ENCODE measurements at places on chromosomes 7 and 10.

DNA sequence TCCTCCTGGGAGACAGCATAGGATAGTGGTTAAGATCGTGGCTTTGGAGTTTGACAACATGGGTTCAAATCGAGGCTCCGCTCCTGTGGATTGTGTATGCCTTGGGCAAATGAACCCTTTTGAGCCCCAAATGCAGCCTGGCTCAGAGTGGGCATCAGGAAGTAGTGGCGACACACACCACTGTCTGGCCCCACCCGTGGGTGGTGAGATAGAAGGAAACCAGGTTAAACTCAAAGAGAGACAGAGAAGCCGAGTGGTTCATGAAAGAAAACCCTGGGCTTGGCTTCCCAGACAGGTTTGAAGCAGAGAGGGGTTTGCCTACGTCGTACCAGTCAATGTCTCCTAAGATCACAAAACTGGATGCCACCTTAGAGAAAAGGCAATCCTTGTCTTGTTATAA lies 57.7 kb downstream of the PRTFDC1 start:
- no peak for DNase-seq

DNA sequence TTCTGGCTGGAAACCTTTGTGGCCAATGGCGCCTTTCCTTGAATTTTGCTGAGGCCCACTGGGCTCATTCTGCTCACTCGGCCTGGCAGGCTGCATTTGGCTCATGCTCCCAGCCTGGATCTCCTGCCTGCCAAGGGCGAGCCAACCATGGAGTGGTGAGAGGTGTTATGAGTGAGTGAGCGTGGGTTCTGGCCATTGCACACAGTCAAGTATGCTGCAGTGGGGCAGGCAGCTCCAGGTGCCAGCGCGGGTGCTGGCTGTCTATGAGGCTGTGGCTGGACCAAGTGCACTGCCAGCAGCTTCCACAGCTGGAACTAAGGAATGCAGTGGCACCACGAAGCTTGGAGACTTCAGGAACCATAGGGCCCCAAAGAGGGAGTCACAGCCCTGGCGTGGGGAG lies 42.2 kb upstream of the TUBB8 start:
- no peak for DNase-seq

GRCh38 chr10:72731916-72732419 lies 40.0 kb downstream of the MCU start:
- no peak for DNase-seq

- no peak for DNase-seq
These were observed 108.1 kb downstream of the GLRX3 start for GRCh38 chr10:130244031-130244927.

DNA sequence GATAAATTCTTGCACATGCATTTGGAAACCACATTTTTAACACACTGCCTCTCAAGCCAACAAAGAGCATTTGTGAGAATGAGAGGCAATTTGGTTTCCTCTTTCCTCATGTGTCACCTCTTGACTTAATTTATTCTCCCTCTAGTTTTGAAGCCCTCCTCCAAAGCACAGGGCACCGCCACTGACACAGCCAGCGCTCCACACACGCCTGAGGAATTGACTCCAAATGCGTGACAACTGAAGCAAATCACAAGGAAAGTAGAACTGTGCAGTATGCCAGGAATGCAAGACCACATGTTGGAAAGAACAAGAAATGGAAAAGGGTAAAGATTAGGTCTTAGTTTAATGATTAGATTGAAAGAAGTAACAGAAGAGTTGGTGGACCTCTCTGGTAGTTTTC lies 173.3 kb downstream of the LSM5 start:
- no peak for DNase-seq

GRCh38 chr7:84117304-84117703 lies 77.3 kb downstream of the SEMA3A start:
- no peak for DNase-seq

- DNase-seq, result no peak
These were observed 34.3 kb downstream of the CDCA7L start for GRCh38 chr7:21911341-21911875.

DNA sequence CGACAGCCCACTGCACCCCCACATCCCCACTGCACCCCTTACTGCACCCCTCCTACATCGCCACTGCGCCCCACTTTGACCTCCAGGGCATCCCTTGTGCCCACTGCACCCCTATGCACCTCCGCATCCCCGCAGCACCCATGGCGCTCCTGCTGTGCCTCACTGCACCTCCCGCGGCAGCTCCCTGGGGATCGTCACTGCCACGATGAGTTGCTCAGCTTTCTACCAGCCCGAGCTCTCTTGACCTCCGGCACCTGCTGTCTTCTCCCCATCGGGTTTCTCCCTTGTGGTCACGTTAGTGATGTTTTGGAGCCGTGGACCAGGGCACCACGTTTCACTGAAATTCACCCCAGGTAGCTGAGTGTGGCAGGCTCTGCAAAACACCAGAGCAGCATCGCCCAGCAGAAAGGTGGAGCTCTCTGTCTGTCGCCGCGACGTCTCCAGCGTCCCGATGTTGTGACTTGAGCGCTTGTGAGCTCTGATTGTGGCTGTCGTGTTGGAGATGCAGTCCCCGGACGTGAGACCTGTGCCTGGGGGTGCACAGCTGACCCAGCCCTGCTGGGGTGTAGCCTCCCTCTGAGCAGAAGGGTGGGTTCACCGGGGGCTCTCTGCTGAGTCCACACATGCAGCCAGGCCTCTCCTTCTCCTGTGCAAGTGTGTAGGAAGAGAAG lies 147.7 kb downstream of the DNAJB6 start:
- no peak for DNase-seq

DNA sequence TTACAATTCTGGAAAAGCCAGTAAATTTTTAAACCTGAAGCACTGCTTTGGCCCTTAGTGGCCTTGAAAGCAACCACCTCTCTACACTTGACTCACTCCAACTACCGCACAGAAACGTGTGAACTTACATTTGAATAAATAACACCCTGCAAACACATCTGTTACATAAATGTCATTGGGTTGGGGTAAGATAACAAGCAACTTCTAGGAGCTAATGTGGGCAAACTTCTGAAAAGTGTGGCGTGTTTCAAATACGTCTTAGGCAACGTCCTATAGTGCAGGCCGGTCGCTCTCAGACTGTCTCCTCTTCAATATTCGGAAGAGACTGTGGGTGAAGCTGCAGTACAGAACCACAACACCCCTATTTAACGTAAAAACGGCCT lies 474 bp downstream of the ORC5 start:
- DNase-seq, result no peak

GRCh38 chr7:159130199-159130775 lies 14.4 kb downstream of the VIPR2 start:
- DNase-seq, result no peak

DNA sequence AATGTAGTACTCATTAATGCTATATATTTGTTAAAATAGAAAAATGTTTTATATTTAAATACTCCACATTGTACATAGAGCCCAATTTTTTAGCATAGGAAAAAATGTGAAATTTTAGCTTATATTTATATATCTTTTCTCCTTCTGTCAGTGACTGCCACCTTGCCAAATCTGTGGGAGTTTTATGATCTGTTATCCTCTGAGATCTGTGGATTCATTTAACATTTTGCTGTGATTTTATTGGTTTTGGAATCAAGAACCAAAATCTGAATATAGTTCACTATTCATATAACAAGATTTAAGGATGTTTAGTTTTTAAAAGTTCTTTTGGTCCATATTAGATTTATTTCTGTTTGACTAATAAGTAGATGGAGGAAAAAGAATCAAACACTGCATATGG lies 127.9 kb downstream of the PPP1R9A start:
- DNase-seq, result no peak

DNA sequence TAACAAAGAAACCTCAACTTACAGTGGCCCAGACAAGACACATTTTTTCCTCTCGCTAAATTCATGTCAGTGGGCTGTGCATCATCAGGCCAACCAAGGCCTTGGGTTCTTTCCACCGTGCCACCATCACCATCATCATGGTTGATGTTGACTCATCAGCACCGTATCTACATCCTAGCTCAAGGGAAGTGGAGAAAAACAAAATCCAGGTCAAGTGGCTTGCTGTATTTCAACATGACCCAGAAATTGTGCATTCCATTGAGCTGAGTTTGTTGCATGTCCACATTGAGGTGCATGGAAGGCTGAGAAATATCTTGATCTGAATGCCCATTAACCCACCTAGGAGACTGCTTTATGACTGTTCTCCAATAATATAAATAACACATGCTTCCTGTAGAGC lies 312.4 kb upstream of the CDC14C start:
- DNase-seq, result no peak

DNA sequence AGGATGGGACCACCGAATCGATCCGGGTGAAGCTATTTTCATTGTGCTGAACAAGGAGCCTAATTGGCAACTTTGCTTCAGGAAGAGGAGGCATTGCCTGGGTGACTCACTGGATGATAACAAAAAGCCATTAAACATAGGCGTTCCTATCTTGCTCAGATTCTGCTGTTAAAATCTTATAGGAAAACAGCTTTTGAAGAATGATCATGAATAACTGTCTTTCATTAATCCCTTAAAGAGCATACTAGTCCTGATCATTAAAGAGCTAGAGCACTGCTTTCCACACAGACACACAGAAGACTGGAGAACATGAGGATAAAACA lies 174.2 kb upstream of the IMMP2L start:
- no peak for DNase-seq

GRCh38 chr7:27546610-27547009 lies 116.1 kb downstream of the HIBADH start:
- no peak for DNase-seq

- no peak for DNase-seq
These were observed 4.7 kb downstream of the LRRC4 start for GRCh38 chr7:128026551-128026950.

DNA sequence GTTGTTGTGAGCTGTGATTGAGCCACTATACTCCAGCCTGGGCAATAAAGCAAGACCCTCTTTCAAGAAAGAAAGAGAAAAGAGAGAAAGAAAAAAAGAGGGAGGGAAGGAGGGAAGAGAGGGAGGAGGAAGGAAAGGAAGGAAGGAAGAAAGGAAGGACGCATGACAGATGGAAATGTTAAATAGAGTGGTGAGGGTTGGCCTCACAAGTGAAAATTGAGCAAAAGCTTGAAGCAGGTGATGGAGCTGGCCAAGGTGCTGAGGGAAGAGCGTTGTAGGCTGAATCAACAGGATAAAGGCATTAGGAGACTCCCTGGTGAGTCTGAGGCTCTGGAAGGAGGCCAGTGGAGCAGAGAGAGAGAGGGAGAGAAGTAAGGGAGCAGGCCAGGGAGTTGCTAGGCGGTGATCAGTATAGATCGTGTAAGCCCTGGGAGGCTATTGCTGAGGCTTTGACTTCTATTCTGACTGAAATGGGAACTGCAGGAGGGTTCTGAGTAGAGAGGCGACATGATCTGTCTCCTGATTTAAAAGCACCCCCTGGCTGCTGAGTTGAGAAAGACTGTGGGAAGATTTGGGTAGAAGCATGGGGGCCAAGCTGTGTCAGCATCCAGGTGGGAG lies 26.5 kb upstream of the TMEM248 start:
- peak; percentile 38 for DNase-seq

DNA sequence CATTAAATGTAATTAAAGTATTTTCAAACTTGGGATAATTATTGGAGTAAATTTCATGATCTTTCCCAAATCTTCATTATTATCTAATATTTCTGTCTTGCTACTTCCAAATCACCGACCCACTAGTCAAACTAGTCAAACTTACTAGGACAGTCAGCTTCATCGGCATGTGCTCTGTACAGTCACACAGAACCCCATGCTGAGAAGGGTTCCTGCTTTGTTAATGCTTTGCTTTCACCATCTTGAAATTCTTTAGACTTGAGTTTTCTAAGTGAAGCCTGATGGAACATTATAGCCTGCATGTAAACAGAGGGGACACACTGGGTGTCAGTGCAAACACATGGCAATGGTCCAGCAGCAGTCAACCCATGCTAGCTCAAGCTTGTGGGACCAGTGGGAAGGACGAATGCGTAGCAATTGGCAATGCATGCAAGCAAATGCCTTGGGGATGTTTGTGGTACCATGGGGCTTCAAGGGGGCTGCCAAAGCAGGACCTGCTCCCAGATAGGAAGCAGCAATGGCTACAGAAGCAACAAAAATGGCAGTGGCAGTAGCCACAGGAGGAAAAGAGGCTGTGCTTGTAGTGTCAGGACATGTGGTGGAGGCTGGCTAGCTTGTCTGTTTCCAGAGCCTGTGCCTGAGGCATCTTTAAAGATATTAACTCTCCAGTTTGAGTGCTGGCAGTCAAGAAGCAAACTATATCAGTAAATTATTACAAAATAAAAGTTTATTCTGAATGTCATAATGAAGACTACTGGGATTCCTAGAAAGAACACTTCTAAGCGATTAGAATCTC lies 441.1 kb upstream of the SEMA3D start:
- DNase-seq, result no peak

DNA sequence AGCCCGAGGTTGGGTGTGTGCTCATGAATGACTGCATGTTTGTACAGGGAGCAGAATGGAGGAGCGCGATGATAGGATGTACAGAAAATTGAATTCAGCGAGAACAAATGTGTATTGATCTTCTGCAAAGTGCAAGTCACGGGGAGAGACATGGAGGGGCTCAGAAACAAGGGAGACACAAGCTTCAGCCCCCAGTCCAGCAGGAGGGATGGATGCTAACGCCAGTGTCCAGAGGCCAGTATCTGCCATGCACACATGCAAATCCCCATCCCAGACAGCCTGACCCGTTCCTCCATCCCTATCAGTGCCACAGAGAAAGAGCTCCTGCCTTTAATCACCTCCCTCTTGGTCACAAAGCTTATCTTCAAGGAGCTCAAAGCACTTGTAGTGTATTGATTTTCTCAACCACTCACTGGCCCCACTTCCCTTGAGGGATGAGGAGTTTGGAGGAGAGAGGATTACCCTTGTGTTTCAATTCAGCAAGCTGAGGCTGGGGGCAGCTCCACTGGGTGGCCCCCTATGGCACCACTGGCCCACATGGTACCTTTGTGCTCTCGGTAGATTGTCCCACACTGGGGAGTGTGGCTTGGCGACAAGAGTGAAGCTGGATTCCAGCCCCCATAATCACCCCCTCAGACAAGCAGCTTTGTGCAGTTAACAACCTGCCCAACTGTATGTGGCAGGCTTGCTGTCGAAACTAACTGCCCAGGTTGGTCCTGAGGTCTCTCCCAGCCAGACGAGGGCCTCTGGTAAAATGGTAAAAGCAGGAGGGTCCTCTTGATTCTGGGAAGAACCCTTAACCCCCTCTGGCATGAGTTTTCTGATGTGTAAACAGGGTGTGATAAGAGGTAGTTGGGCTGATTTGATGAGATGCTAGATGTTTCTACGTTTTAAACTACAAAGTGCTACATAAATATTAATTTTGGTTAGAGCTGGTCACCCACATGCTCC lies 151.6 kb upstream of the UNC5B start:
- DNase-seq, result no peak

DNA sequence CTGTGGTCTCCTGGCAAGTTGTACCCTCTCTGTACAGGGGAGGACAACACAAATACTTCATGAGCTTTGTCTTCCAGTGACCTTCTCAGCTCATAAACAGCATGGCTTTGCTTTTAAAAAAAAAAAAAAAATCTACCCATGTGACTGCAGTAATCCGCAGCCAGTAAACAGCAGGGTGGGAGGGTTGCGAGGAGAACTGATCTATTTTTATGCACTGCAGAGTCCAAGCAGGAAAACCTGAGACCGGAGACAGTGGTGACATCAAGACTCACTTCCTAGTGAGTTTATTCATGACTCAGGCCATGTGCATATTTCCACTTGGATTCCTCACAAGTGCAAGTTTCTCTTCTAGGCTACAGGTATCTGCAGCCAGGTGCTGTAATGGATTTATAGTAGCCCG lies 127.9 kb downstream of the NRF1 start:
- DNase-seq, result no peak

- DNase-seq, result no peak
These were observed 83.8 kb downstream of the CDK13 start for GRCh38 chr7:40033826-40034225.

Measured in iPS DF 19.7 (cell line).